ENCODE measurements at places on chromosomes 5 and 9.
A peak's percentile ranks its signal among the peaks of the same experiment; 100 is the strongest.

- DNase-seq: no peak
Measured at GRCh38 chr9:91921371-91921770, 28.7 kb downstream of the ROR2 start.

GRCh38 chr9:101485924-101486692 lies 47.5 kb upstream of the RNF20 start:
- DNase-seq: peak; percentile 7

GRCh38 chr9:129840034-129840433 lies 4.8 kb downstream of the USP20 start:
- no peak for DNase-seq

DNA sequence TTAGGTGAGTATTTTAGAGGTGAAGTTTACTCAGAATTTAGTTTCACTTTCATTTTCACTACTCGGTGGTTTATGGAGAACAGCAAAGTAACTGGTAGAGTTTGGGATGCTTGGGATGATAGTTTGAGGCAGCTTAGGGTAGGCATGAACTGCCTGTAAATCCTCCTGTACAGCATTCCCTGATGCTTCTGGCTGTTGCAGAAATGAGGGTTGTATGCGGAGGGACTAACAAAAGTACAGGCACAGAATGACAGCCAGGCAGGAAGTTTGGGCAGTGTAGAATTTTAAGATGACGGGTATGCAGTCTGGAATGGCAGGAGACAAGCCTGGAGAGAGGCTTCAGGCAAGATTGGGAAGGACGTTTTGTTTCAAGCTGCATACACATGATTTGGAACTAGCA lies 48.0 kb upstream of the FAM120AOS start:
- DNase-seq: no peak

GRCh38 chr9:104232781-104233341 lies 138.8 kb downstream of the SMC2 start:
- DNase-seq: peak; percentile 81

DNA sequence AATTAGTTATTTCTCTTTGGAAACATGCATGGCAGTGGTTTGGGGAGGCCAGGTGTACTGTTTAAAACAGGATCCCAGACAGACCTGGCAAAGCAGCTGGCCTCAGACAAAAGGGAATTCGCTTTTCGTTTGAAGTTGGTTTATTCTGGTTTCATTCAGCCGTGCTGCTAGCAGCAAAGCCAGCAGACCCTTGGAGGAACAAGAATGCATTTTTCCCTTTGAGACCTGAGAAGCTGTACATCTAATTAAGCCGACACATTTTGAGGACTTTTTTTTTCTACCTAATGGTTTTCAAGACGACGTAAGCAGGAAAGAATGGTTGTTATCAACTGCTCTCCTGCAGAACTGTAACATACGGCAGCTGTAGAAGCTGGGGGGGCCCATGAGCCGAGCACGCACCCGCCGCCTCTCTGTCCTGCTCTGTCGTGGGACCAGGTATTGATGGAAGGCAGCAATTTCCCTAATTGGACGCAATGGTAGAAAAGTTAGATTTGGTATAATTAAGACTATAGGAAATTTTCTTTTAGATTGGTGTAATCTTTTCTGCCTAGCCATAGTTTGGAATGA lies 13.6 kb downstream of the PLEKHG4B start:
- no peak for DNase-seq
